ENCODE measurements at places on chromosomes 11 and 22.

- no peak for ATAC-seq
These were observed 25.2 kb upstream of the MTCH2 start for GRCh38 chr11:47667555-47667954.

DNA sequence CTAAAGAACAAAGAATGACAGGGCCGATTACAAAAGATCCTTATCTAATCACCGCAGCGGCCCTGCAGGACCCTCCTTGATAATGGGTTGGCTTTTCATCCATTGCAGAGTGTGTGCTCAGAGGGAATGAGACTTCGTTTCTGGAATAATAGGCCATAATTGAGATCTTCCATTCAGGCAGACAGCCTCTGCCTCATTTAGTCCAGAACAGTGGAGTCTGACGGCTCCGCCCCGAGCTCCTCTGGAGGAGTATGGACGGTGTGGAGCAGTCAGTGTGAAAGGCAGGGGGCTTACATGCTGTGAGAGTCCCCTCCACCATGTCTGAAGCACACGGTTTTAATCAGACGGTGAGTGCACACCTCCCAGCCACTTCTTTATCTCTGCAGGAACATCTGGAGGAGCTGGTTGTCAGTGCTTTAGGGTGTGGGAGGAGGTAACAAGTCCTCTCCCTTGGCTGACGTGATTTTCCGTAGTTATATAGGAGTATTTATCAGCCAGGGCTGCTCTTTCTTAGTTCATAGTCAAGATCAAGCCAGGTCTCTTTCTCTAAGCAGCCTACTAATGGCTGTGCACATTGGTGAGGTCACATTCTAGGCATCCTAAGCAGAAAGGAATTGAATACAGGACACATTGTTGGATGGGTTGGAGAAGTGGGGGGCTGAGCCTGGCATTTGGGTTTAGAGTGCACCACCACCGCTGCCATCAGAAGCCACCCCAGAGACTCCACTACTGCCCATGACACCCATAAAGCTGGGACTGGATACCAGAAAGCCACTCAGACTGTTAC, 1477.9 kb downstream of the TBC1D22A start:
- ATAC-seq, result no peak

DNA sequence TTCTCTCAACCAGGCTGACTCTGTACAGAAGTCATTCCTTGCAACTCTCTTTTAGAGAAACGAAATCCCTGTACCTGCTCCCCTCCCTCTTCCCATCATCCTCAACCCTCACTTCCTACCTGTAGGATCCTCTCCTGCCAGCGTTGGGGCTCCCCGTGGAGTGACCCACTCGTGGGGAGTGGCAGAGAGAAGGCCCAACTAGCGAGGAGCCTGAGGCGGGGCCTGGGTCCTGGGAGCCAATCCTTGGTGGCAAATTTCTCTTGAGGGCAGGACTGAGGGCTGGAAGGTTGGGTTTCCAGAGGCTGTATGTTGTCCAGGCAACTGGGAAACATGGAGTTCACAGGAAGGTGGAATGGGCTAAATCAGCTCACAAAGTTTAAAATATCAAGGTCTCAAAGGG, 10.4 kb downstream of the NHERF4 start:
- peak; percentile 74 for ATAC-seq

DNA sequence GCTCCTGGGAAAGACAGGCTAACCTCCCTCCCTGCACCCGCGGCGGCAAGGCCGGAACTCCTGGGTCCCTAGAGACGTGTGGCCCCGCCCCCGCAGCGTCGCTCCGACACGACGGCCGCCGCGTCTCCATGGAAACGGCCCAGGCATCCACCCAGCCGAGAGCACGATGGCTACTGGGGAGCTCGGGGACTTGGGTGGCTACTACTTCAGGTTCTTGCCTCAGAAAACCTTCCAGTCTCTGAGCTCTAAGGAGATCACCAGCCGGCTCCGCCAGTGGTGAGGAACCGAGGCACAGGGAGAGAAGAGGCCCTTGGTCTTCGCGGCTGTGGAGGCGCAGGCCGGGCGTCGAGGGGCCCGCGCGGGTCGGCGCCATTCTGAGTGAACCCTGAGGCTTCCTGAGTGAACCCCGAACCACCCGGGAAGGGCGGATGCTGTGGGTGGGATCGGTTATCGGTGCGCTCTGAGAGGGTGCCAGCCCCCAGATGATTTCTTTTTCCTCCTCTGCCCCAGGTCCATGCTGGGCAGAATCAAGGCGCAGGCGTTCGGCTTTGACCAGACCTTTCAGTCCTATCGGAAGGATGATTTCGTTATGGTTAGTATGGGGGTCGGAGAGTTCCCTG, at the start of gene CFAP300:
Gene CFAP300, plus strand, starts transcription at position 133 of the 620 bp plus-strand sequence. Its CDS starts 34 bp downstream, at position 167.
- peak; percentile 83 for ATAC-seq

DNA sequence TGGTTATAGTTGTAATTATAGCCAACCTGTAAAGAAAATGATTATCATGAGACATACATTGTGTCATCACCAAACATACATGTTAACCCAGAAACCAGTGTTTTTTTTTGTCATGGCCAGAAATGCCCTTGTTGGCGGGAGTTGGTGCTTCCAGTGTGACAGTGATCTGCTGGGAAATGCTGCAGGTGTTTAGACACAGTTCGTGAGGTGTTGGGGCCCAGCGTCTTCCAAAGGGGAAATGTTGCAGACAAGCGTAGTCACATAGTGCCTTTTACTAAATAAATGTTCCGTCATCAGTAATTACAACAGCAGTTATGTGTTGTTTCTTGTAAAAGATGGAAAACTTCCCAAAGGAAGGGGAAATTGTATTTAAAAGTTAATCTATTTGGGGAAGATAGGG, 92.6 kb upstream of the GAL start:
- no peak for ATAC-seq

DNA sequence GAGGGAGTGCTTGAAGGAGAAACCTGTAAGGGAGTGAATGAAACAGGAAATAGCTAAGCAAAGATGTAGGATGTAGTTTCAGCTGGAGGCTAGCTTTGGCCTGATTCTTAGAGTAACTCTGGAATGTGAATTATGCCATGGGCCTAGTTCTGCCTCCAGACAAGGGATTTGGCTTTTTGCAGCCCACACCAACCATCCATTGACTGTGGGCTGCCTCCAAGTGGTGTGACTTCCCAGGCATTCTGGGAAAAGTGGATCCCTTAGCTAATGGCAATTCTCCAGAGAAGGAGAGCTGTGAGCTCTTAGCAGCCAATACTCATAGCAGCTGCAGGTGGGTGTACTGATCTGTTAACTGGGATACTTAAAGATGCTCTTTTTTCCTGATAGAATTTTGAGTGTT, 2.0 kb upstream of the OR9I1 start:
- ATAC-seq, result no peak

DNA sequence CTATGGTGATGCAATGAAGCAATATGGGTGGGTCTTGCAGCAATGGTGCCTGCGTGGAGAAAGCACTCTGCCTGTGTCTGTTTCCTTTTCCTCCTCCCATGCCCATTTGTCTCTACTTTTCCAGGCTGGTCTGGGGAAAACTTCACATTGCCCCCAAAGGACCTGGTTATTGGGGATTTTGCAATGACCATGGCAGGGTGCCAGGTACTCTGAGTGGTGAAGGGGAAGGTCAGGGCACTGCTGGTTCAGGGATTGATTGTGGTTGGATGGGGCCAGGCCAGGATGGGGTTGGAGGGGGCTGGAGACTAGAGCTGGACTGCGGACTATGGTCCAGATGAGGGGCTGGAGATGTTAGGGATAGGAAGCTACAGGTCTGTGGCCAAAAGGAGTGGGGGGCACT, 92.1 kb downstream of the INSC start:
- ATAC-seq, result no peak

DNA sequence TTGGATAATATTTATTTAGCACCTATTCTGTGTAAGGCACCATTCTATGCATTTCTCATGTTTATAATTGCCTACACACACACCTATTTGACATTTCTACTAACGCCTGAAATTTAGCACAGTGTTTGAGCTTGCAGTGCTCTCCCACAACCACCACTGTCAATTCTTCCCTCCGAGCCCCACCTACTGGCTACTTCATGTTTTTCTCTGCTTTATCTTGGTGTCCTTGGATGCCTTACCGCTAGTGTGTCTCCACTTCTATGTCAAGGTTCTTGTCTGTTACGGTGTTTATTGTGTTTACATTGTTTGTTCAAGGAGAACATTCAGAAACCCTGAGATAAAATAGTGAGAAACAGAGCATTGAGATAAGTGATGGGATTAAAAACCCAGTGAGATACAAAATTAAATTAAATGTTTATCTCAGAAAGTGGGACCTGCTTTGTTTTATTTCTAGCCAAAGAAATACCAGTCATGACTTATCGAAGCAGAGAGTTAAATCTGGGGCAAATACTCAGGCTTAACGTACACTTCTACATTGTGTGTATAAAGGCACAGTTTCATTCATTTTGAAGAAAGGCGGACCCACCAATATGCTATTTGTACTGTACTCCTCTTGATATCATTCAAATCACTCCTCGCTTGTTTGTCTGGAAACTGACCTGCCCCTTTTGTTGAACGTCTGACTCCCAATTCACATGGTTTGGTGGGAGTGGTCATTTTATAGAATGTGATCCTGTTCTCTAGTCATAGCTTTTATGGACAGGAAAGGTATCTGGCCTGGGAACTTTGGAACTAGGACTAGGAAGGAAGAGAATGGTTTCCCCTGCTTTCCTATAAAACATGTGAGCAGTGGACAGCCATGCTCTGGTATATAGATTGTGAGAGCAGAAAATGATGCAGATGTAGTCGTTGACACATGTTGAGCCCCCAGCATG, 39.2 kb upstream of the SLC36A4 start:
- ATAC-seq, result no peak

DNA sequence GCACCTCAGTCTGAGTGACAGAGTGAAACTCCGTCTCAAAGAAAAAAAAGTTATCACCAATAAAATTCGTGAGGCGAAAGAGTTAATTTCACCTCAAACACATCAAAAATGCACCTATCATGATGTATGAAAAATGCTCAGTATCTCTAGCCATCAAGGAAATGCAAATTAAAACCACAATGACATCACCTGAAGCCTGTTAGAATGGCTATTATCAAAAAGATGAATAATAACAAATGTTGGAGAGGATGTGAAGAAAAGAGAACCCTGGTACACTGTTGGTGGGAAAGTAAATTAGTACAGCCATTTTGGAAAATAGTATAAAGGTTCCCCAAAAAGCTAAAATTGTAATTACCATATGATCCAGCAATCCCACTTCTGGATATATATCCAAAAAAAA, 23.6 kb downstream of the CHEK2 start:
- ATAC-seq, result no peak

- ATAC-seq, result no peak
These were observed 219.0 kb upstream of the NAV2 start for GRCh38 chr11:19493446-19494213.

DNA sequence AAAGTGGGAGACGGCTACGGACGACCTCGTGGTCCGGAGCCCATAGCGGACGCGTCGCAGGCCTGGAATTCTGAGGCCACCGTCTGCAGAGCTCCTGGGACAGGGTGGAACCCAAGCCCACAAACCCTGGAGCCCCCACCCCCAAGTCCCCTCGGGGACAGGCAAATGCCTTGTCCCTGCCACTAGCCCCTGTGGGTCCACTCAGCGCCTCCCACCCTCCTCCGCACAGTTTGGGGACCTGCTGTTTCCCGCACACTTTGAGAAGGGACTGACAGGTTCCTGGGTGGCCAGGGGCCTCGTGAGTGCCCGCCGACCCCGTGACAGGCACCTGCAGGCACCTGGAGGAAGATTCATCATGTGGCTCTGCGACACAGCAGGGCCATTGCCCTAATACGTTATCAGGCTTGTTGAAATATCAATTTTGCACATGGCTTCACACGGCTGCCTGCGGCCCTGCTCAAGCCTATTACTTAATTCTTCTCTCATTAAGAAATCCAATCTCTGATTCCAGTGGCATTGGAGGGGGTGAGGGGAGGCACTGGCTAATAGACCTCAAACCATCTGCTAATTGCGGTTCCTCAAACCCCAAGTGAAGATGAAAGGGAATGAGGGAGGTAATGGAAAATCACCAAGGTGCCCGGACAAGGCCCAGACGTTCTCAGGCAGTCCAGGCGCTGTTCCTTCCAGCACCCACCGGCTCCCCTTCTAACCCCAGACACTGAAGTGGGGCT, 672.5 kb downstream of the BRD1 start:
- ATAC-seq, result no peak

DNA sequence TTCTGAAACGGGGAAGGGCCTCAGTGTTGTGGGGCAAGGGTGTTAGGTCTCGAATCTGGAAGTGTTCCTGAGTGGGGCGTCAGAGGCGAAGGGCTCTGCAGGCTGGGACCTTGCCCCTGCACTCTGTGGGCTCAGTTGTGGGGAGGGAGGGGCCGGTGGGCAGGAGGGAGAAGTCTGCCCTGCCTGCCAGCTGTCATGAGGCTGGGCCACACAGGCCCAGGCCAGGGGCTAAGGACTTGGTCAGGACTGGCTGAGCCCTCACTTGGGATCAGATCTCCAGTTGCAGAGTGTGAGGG, at the start of gene CRACR2B:
Gene CRACR2B, plus strand, starts transcription at position 23 of the 296 bp plus-strand sequence. CDS start 689 bp downstream, outside the sequence.
- ATAC-seq, result no peak

DNA sequence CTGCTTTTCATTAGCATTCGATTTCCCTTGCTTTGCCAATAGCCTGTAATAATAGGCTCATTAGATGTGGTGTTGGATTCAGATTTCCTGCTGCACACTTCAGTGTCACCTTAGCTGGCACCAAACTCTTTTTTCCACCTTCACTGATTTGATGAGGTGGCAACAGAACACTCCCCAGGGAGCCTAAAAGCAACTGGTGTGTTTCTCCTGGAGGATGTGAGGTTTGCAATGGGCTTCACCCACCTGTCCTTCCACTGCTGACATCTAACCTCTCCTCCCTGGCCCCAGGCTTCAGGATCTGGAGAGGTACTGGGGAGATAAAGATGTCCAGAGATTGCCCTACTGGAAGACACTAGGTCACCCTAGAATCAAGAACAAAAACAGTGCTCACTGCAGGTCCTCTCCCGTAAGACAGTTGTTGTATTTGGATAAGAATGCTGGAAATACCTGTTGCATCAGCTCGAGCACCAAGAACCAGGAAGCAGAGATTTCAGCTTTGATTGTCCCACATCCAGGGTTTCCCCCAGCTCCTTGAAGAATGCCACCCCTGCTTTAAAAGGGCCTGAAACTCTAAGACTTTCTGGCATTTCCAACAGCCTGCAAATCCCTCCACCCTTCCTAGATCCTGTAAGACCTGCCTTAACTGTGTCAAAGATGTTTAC, 96.9 kb downstream of the SLC1A2 start:
- peak; percentile 61 for ATAC-seq

DNA sequence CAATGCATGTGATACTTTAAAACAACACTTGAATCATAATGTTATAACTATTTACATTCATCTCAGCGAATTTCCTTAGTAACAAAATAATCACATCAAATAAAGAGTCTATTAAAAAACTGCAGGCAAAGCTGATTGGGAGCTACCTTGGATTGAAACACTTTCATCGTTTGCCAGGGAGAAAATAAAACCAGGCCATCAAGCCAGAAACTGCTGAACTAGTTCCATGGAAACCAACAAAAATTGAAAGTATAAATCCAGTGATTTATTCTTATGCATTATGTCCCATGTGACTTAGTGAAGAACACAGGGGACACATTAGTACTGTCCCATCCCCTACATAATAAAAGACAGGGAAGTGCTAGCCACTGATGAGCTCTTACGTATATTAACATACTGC, 21.7 kb downstream of the SLC35F2 start:
- ATAC-seq, result no peak
